ENCODE measurements at places on chromosomes 3 and 15. TPM values are rescaled to one million over a fixed set of nuclear protein-coding genes. Genes with fewer than 3 reads are reported as not detected.

NIT2 gene
- total RNA-seq: 23.5 TPM

SLC41A3 gene
- 45.6 TPM for total RNA-seq

GCSAM gene
- not detected for total RNA-seq

PLAAT1 gene
- not detected for total RNA-seq

SKOR1 gene
- total RNA-seq: not detected

ACP3 gene
- 0.80 TPM for total RNA-seq

FRMD5 gene
- 3.2 TPM for total RNA-seq

- DNase-seq: no peak
Observed at GRCh38 chr3:15313461-15313860, 18.9 kb downstream of the SH3BP5 start.

- DNase-seq: no peak
Observed at GRCh38 chr3:84904212-84904611, 54.6 kb upstream of the CADM2 start.

DNA sequence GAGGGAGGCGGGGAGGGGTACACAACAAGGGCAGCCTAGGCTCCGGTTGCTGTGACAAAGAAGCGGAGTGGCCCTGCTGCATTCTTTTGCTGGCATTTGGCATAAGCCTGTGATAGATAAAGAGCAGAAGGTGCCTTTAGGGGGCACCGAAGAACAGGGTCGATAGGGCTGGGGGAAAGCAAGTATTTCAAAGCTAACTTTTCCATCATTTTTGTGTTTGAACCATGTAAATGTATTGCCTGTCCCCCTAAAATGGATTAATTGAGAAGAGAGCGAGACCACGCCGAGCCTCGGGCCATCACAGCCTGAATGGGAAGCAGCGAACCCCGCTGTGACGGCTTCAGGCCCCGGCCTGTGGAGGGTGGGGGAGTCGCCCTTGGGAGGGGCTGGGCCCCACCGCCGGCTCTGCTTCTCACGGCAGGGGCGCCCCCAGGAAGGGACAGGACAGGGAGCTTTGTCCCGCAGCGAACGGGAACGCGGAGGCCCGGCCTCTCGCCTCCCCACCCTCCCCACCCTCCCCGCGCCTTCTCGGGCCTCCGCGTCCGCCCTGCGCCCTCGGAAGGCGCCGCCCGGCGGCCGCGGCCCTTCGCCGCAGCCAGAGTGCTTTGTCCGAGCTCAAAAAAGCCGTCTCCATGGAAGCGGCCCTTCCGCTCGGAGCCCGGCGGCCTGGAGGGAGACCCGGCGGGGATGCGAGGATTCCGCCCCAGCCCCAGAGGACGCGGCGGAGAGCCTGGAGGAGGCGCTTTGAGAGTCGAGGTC lies 32.4 kb upstream of the ALDH1L1 start:
- peak; percentile 20 for DNase-seq

- DNase-seq: no peak
Observed at GRCh38 chr3:153291059-153291685, 129.1 kb downstream of the RAP2B start.

DNA sequence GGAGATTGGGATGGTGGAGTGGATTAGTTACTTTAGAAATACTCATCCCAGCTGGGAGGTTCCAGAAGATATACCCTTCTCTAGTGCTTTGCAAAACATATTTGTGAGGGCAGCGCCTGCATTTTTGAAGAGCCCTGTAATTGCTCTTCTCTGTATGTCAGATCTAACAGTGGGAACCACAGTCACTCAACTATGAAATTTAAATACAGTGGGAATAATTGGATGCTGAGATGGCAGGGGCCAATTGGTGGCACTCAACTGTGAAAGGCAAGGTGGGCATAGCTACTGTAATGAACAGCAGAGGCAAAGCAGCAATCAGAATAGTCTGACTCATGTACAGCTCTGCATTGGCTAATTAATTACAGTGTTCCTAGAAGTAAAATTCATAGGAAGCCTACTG lies 22.2 kb upstream of the TBC1D23 start:
- DNase-seq: no peak

- no peak for DNase-seq
Observed at GRCh38 chr3:45537970-45538640, 56.4 kb upstream of the LIMD1 start.

- no peak for DNase-seq
Observed at GRCh38 chr3:112364291-112364690, 31.3 kb downstream of the CD200 start.

DNA sequence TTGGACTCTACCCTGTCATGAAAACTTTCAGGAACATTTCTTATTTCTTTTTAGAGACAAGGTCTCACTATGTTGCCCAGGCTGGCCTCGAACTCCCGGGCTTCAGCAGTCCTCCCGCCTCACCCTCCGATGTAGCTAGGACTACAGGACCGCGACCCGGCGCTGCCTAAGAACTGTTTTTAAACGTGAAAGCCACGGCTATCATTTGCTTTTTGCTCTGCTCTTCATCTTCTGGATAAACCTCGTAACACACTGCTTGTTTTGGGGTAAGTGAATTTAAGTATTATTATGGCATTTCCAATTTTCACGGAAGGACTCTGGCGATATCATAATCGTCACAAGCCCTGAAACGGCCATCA lies 14.3 kb upstream of the CCNL1 start:
- DNase-seq: peak; percentile 34

GRCh38 chr3:98564282-98565005 lies 29.0 kb downstream of the CPOX start:
- no peak for DNase-seq

- DNase-seq: no peak
Observed at GRCh38 chr3:184713521-184713920, 1.7 kb upstream of the MAGEF1 start.

DNA sequence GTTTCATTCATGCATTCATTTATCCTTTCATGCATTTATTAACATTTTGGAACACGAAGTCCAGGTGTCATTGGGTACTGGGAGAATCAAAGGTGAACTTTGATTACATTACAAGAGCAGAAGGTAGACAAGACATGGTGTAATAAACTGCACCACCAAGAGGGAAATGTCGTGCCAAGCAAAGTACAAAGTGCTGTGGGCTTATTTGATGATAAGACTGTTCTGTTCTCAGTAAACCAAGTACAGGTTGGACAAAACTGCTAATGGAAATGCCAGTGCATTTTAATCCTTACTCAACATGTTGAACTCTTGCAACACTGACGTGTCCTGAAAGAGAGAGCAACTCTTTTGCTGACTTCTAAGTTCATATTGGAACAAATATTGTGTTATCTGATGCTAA lies 69.4 kb downstream of the MME start:
- no peak for DNase-seq

DNA sequence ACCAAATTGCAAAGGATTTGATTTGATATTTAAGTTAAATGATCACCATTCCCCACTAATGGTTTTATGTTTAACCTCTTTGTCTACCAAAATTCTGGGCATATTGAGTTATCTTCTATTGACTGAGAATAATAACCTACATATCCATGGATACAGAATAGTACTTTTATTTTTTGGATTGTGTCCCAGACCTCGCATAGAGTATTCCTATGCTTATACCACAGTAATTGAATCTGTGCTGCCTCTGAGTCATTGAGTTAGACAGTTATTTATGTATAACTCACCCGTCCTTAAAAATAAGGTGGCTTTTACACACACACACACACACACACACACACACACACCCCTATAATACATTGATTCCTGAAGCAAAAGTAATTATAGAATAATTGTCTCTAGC lies 690.1 kb upstream of the BCHE start:
- DNase-seq: no peak

DNA sequence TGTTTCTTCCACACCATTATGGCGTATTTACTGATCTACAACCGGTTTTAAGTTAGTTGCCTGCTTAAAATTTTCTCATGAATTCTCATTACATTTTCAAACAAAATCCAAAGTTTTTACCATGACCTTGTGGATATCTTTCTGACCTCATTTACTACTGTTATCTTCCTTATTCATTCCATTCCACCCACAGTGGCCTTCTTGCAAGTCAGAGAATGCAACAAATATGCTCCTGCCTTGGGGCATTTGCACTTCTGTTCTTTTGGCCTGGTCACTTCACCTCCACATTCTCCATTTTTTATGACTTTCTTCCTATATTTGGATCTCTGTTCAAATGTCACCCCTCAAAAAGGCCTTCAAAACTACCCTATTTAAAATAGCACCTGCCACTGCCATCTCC lies 8.8 kb upstream of the SLC15A2 start:
- DNase-seq: no peak

DNA sequence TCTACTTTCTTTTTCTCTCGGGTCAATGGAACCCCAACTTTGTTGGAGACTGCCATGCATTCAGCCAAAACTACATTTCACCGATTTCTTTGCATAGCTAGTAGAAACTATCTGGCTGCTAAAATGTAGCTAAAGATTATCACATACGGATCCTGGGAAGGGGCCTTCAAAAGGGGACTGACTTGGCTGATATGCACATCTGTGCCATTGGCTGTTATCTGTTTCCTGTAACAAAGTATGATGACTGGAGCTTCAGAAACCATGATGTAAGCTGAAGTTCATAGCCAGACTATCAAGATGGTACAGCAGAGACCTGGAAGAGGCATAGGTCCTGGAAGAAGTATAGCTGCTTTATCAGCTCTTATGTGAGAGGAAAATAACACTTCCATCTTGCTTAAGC lies 179.1 kb downstream of the NSUN3 start:
- DNase-seq: no peak

- peak; percentile 17 for DNase-seq
Observed at GRCh38 chr3:5304789-5305683, 117.5 kb downstream of the EDEM1 start.

- DNase-seq: no peak
Observed at GRCh38 chr3:10338164-10338470, 17.2 kb upstream of the SEC13 start.

GRCh38 chr3:35523074-35523473 lies 116.3 kb upstream of the ARPP21 start:
- DNase-seq: no peak

DNA sequence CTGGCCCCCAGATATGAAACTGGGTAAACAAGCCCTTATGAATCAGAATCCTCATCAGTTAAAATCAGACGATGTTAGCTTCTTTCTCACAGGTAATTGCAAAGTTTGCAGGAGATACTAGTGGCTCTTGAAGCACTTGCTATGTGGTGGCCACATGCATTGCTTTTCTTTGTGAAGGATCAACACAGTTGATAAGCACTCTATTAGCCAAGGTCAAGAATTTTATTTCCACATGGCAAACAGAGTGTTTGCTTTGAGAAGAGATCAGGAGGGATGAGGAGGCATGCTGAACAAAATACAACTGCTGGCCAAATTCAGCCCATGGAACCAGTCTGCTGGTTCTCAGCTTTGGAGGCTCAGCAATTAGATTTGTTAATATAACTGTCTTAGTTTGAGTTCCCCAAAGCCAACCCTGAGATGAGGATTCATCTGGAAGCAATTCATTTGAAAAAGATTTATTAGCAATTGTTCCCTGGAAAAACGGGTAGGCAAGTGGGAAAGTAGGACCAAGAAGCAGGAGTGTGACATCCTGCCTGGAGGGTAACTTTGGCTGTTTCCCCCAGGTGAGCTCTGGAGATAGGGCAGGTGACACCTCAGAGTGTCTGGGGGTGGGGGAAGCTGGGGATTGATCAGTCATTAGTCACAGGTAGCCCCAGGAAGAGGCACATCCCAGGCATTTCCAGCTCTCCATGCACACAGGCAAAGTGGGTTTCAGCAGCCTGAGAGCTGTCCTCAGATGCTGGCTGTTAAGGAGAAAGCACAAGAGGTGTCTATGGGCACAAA lies 180.3 kb downstream of the ABHD5 start:
- no peak for DNase-seq

DNA sequence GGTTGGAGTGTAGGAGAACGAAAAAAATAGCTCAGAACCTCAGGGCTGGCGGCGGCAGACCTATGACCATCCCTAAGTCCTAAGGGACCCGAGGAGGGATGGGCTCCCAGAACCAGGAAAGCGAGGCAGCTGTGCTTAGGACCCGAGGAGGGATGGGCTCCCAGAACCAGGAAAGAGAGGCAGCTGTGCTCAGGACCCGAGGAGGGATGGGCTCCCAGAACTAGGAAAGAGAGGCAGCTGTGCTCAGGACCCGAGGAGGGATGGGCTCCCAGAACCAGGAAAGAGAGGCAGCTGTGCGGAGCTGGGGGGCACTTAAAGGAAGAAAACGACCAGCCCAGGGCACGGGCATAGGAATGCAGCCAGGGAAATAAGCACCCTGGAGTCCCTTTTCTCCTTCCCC lies 125.0 kb upstream of the DLG1 start:
- no peak for DNase-seq

GRCh38 chr15:32859251-32859650 lies 141.4 kb downstream of the GREM1 start:
- DNase-seq: no peak

DNA sequence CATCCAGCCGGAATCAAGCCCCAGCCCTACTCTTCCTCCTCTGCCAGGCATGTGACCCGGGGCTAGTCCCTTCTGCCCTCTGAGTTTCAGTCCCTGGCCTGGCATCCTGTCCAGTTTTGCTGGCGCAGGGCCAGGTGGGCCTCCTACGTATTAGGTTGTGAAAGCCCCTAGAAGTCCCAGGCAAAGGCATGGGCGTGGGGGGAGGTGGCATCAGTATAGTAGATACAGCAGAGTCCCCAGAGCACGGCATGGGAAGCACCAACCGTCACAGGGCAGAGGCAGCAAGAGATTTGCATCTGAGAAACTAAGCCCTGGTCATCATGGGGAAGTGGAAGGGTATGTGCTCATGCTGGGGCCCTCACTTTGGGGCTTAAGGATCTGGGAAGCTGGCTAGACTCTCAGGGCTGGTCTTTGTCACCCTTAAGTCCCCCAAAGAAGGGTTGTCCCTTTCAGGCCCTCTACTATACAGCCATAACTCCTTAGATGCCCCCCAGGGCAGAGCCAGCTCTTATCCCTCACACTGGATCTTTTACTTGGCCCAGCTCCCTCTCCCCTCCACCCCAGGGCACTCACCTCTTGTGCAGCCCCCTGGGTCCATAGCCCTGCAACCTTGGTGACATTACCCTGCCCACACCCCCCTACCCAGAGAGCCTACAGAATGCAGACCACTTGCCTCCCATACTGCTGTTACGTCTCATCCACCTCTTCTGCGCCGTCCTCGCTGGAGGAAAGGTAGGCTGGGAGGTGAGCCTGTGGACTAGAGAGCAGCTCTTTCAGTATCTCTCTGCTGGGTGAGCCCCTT lies 11.3 kb downstream of the NBEAL2 start:
- DNase-seq: no peak

DNA sequence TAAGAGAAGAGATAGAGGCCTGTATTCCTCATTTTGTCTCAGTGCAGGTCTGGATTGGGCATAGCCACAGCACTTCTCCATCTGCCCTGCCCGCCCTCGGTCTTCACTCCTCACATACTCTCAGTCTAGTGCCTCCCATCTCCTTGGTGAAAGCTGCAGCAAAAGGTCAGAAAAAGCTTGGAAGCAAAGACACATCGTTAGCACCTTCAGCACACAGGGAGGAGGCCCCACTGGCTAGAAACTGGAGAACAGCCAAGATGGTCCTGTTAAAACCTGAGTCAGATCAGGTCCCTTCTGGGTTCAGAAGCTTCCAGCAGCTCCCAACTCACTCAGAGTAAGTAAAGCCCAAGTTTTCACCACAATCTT lies 1.6 kb upstream of the KLF15 start:
- DNase-seq: no peak

DNA sequence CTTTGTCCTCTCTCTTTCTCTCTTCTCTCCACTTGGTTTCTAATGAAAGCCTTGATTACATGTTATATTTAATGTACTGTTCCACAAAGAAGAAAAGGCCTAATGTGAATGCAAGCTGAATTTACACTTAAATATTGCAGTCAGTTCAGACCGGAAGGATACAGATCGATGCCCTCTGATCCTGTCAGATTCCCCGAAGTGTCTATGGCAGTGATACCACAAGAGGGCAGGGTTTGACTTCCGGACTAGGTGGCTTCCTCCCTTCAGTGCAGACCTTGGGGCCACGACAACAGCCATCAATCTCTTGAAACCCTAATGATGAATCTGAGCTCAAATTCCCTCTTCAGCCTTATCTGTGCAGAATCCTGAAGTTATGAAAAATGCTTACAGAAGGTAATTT lies 29.5 kb downstream of the AGTR1 start:
- peak; percentile 68 for DNase-seq

Data from LHCN-M2 (cell line).